ENCODE measurements at places on chromosomes 16 and 17.

GRCh38 chr17:69346766-69347165 is 19.8 kb upstream of the ABCA5 start:
- no peak for DNase-seq

- no peak for DNase-seq
Observed at GRCh38 chr16:27522173-27522707, 27.5 kb downstream of the GTF3C1 start.

DNA sequence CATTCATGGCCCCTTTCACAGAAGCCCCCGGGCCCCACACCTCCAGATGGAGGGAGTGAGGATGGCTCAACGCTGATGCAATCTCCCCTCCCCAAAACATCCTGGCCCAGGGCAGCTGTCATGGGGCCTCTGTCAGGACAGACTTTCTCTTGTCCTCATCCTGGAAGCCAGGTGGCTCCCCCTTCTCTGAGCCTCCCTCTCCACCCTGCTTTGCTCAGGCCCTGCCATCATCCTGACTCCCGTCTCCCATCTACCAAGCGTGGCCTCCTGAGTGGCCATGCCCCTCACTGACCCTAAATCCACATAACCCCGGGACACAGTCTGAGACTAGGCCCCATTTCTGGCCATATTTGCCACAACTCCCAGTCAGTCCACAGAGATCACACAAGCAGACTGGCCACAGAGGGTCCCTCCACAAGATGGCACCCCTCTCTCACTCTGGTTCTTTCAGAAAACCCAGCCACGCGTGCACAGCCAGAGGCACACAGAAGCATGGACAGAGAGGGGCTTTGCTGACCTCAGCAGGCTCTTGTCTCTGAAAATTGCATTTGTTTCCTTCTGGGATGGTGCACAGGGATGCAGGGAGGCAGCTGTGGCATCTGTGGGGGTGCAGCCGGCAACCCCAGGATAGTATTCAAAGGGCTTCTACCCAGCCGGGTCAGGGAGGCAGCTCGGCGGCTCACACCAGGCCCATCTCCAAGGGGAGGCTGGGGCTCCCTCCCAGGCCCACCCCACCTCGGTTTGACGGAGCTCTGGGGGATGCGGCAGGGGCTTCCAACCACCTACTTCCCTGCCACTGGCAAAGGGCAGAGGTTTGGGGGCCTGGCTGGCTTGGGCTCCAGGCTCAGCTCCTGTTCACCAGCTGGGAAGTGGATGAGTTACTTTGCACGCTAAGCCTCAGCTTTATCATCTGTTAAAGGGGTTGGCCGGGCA is 16.9 kb downstream of the DOC2B start:
- DNase-seq: peak; percentile 20

- peak; percentile 3 for DNase-seq
Observed at GRCh38 chr16:16033208-16033717, 83.8 kb downstream of the ABCC1 start.

GRCh38 chr16:25228372-25228771 is 11.6 kb downstream of the AQP8 start:
- no peak for DNase-seq

DNA sequence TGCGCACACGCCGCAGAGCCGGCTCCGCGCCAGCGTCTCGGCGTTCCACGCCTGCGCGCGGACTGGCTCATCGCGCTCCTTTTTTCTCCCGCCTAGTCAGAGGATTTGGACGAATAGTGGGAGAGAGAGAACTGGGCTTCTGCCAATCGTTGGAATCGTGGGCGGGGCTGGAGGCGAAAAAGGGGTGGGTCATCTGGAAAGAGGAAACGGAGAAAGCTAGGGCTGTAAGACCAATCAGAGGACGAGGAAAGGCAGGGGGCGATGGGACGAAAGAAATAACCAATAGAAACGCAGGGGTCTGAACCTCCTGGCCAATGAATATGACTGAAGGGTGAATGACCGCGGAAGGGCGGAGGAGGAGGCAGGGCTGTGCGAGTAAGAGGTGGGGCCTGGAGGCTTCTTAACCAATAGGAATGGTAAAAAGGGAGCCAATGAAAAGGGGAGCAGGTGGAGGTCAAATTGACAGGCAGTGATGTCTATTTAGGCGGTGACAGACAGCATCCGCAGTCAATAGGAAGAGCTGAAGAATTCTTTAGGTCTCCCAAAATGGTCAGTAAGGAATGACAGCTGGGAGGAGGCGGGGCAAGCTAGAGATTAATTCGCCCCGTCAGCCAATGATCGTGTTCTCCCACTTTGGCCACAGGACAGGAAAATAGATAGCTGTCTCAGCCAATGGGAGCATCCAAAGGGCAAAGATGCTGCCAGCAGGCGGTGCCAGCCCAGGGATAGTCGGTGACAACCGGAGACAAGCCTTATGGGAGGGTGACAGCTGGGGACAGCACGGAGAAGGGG is at the start of gene TBC1D10B:
TBC1D10B (minus strand) TSS at position 39 of the 792 bp plus-strand sequence. CDS start 311 bp downstream, outside the sequence.
- DNase-seq: peak; percentile 99

DNA sequence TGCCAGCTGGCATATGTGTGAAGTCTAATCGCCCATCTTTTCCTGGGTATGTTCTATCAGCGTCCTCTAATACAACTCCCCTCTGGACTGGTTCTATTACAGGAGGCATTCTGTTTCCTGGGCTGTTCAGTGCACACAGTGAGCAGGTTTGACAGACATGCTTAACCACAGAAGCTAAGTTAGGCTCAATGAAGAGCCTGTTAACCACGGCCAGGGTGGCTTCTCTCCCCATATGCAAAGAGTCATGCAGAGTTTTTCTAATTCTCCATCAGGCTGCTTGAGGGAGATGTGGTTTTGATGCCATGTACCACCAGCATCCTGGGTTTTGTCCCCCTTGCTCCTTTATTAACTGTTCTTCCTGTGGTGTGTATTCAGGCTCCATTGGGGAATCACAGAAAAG is 57.2 kb upstream of the ALOX12 start:
- DNase-seq: no peak

GRCh38 chr16:87409153-87409552 is 17.0 kb downstream of the MAP1LC3B start:
- no peak for DNase-seq

DNA sequence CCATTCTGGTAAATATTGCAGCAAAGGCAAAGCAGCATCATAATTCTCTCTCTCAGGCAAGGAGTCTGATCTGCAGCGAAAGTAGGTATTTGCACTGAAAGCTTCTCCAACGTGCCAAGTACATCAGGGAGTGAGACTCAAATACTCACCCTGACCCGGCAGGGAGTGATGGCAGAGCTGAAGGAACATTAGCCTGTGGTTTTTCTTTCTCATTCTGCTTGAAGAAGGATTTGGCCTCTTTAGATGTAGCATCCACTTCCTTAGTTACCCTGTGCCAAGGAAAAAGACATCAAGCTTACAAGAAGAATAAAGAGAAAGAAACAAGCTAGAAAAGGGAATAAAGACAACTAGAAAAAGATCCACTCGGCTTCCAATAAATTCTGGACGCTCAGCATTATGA is 38.4 kb downstream of the CFDP1 start:
- no peak for DNase-seq

All from stimulated activated CD4-positive, alpha-beta T cell treated with anti-CD3 and anti-CD28 coated beads, Interleukin-2, amount 100 ng/mL, for 4 hours (primary cell).